ENCODE measurements at places on chromosomes 7 and 10.

- DNase-seq, result no peak
Measured at GRCh38 chr7:41189866-41190265, 513.0 kb downstream of the INHBA start.

GRCh38 chr7:128100225-128100948 lies 69.2 kb upstream of the LRRC4 start:
- DNase-seq, result no peak

DNA sequence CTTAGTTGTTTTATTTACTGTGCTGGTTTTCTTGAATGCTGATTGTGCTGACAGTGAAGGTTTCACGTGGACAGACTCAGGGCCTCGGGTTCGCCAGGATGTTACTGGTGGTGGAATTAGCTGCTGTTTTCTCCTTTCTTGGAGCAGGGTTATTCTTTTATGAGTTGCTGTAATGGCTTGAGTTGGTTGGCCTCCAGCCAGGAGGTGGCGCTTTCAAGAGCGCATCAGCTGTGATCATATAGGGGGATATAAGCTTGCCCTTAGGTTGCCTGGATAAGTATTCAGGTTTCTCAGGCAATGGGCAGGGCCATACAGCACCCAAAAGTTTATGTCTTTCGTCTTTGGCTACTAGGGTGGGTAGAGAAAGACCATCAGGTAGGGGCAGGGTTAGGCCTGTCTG lies 741.3 kb downstream of the PHTF2 start:
- DNase-seq, result no peak

DNA sequence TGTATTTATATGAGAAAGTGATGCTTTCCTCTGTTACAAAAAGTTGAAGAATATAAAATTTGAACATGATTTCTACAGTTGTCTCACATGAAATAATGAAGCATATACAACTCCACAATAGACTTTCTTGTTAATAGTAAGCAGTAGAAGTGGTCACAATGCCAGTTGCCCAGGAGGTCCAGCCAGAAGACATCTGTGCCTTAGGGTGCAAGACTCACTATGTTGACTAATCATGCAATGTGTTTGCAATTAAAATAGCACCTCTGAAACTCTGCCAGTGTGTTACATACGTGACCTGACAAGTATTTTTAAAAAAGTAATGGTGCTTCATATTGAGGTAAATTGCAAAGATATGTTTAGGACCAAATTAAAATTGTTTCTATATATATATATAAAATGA lies 547.2 kb downstream of the ETV1 start:
- DNase-seq, result no peak

DNA sequence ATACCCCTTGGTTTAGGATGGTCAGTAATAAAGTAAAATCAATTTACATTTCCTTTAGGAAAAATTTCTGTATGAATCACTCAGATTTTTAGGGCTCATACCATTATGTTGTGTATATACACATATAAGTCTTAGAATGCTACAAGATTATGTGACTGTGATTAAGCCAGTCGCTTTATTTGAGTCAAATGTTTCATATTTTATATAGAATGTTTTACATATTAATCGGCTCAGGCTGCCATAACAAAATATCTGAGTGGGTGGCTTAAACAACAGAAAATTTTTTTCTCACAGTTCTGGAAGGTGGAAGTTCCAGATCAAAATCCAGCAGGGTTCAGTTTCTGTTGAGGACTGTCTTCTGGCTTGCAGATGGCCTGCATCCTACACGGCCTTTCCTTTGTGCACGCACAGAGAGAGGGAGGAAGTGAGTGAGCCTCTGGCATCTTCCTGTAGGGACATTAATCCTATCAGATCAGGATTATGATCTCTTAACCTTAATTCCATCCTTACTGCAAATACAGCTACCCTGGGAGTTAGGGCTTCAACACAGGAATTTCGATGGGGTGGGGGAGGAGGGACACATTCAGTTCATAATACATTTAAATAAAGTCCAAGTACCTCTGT lies 198.0 kb downstream of the PHF14 start:
- no peak for DNase-seq

GRCh38 chr10:128048819-128049210 lies 77.4 kb downstream of the MKI67 start:
- no peak for DNase-seq

DNA sequence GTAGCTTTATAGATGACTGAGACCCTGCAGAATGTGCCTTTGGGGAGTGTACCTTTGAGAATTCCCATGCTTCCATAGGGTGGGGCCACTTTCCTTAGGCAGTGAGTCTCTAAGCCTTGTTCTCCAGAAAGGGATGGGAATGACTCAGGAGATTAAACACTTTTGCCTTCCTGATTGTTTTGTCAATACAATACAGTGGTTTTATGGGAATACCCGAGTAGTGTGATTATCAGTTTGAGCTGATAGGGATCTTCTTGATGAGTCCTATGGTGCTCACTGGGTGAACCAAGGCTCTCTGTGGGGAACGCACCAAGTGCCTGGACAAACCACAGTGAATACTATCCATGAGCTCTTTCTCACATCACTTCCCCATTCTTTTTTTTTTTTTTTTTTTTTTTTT lies 6.3 kb downstream of the MYOF start:
- no peak for DNase-seq

GRCh38 chr10:13891128-13892000 lies 304.6 kb downstream of the PRPF18 start:
- no peak for DNase-seq

DNA sequence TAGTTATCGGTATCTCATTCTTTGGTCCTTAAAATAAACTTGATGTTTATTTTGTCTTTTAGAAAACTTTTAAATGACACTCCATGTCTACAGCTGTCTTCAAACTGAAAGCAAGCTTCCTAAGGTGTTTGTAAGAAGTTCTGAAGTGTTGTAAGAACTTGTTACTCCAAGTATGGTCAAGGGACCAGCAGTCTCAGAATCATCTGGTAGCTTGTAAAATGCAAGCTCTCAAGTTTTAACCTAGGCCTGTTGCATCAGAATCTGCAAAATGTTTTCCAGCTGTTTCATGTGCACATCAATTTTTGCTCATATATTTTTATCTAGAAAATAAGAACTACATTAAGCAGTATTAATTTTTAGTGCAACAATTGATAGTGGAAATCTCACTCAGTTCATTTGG lies 104.1 kb downstream of the THSD7A start:
- DNase-seq, result no peak

- DNase-seq, result no peak
Measured at GRCh38 chr10:78494179-78494578, 460.5 kb downstream of the RPS24 start.

GRCh38 chr10:75525067-75525466 lies 93.6 kb downstream of the LRMDA start:
- no peak for DNase-seq

DNA sequence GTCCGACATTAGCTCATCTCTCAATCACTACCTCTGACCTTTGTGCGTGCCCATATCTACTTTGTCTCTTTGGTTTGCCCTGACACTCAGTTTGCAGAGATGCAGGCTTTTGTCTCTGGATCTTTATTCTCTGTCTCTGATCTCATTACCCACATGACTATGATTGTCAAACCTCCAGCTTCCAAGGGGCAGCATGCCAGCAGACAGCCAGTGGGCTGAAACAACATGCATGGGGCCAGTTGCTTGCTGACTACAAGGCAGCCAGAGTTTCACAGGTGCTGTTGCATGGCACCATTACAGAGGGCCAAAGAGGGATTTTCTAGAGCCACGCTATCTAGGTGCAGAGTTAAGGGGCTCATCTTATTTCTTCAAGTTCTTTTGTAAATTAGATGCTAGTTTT lies 146.2 kb downstream of the SPAG6 start:
- DNase-seq, result peak; percentile 94

- no peak for DNase-seq
Measured at GRCh38 chr10:65548001-65548400, 1377.8 kb upstream of the LRRTM3 start.

- no peak for DNase-seq
Measured at GRCh38 chr10:100987685-100988049, 324 bp downstream of the TWNK start.

- no peak for DNase-seq
Measured at GRCh38 chr7:45703911-45704682, 129.9 kb downstream of the ADCY1 start.

DNA sequence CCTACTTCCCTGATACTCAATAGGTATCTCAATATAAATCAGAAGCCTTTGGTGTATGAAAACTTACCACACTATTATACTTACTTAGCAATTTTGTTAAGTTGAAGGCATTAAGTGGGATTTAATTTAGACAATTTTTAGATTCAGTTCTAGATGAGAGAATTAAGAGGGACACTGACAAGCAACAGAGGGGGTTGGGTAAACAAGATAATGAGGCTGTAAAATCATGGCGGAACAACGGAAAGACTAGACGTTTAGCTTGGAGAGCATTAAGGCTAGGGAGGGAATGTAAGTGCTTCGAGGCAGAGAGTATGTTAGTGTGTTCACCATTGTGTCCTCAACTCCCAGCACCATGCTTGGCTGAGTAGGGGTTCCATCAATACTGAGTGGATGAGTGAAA lies 71.3 kb downstream of the DENND11 start:
- no peak for DNase-seq
